ENCODE measurements at places on chromosomes 12 and 14. TPM values are rescaled to one million over a fixed set of nuclear protein-coding genes. Genes with fewer than 3 reads are reported as not detected.

Gene RNASE4
- polyA plus RNA-seq, result 31.3 TPM

Gene EDDM3A
- not detected for polyA plus RNA-seq

Gene SLC10A1
- not detected for polyA plus RNA-seq

Gene CHURC1
- polyA plus RNA-seq, result 55.5 TPM

Gene CEBPE
- polyA plus RNA-seq, result not detected

Gene ZFYVE1
- 5.6 TPM for polyA plus RNA-seq

Gene PROX2
- polyA plus RNA-seq, result not detected

Gene KCNA1
- not detected for polyA plus RNA-seq

Gene OR8S1
- not detected for polyA plus RNA-seq

Gene KRT73
- not detected for polyA plus RNA-seq

Gene DENND5B
- polyA plus RNA-seq, result 9.6 TPM

Gene CISTR
- polyA plus RNA-seq, result 2.8 TPM

GRCh38 chr14:87434011-87434410 is 559.0 kb downstream of the GALC start:
- no peak for DNase-seq

DNA sequence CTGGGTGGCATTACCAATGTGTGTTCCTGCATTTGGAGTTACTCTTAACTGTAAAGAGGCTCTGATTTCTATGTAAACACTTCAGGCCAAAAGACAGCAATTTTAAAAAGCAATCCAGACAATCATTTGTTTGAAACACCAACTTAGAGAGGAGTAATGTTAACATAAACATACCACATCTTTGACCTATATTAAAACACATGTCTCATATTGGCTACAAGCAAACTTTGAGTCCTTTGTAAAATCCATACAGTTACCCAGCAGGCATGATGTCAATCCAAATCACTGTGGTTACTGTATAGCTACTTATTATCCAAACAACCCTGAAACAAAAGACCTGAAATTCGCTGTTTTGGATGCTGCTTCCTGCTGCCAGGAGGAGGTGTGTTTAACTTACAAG is 7.5 kb upstream of the G2E3 start:
- no peak for DNase-seq

GRCh38 chr12:28083840-28084678 is 106.2 kb upstream of the CCDC91 start:
- DNase-seq, result no peak

DNA sequence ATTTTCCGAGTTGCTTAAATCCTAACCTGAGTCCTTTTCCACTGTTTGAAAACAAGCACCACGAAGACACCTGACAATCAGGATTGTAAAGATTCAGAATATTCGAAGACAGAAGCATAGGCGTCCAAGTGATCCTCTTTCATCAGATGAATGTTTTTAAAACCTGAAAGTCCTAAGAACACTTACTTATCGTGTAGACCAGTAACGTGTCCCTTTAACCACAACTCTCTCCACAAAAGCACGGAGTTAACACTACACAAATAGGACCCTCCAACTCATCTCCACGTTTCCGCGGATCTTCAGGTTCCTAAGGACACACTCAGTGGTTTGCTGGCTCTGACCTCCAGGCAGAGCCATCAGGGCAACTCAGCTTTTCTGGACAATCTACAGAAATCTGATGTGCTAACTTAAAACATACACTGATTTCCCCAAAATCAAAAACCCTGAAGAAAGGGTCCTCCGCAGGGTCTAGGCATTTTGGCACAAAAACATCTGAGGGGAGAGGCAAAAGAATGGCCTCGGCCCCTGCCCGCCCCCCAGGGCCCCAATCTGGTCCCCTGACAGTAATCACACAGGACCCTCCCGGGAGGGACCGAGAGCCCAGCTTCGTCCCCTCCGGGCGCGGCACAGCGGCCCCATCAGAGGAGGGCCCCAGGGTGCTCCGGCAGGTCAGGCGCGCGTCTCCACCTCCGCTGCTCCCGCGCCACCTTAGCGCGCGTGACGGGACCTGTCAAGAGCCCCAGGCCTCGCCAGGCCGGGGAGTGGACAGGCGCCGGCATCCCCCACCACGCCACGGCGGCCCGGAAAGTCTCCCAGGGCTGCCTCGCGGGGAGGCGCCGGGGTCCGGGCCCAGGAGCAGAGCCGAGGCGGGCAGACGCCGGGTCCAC is 925 bp downstream of the DICER1 start:
- DNase-seq, result peak; percentile 49

GRCh38 chr12:16369156-16369555 is 21.7 kb downstream of the MGST1 start:
- DNase-seq, result no peak

DNA sequence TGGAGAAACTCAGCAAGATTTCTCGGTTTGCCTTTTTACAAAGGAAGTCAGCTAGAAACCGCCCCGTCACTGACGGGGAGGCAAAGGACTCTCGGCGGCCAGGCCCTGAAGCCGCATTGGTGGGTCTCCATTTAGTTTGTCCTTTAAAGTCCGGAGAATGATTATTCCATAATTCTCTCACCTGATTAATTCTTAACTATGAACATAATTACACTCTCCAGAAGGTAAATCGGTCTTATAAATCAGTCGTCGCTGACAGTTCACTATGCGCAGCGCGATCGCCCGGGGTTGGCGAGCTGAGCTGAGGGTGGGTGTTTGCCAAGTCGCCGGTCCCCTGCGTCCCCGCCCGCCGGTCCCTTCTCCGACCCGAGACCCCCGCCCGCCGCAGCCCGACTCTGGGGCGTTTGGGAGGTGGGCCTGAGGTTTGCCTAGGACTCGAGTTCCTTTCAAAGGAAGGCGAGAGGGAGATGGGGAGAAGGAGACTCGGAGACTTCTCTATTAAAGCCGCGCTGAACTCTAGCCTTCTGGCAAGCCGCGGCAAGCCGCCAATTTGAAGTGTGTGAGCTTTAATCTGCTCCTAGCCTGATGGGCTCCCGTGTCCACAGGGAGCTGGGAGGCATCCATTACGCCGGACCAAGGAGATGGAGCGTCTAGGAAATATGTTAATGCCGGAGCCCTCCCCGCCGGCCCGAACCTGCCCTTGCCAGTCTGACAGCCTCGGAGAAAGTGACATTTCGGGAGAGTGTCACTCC is 392.9 kb downstream of the NOVA1 start:
- peak; percentile 42 for DNase-seq

GRCh38 chr14:22418631-22419030 is 170.4 kb downstream of the DAD1 start:
- DNase-seq, result no peak

GRCh38 chr12:128170181-128170580 is 96.8 kb upstream of the TMEM132C start:
- DNase-seq, result no peak

DNA sequence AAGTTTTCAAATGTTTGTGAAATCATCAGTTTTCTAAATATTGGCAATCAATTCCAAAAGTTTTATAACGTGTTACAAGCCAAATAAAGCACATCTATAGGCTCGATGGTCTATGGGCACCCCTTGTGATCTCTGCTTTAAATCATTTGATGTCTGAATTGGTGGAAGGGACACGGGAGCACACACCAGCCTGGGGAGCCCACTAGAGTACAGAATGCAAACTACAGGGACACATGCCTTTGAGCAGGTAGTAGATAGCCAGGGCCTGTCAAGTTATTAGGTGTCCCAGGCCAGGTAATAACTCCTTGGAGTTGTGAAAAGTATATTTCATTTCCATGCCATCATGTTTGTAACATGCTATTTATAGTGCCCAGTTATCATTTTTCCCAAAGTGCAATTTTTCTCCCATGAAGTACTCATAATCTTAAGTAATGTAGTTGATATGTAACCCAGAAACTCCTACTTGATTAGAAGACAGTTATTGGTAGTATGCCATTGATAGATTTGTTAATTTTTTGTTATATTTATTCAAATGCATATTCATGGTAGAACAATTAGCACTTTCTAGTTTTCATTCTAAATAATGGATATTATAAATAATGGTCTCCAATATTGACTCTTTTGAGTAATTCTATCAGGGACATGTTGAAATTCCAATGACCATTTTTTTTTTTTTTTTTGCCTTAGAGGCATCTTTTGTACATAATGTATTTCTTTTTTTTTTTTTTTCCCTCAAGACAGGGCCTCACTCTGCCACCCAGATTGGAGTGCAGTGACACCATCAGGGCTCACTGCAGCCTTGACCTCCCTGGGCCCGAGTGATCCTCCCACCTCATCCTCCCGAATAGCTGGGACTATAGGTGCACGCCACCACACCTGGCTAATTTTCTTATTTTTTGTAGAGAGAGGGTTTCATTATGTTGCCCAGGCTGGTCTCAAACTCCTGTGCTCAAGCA is 96.9 kb upstream of the FGD4 start:
- no peak for DNase-seq

GRCh38 chr12:28017873-28018255 is 45.3 kb upstream of the PTHLH start:
- no peak for DNase-seq

- DNase-seq, result no peak
Observed at GRCh38 chr12:131137009-131137835, 183.5 kb downstream of the ADGRD1 start.

DNA sequence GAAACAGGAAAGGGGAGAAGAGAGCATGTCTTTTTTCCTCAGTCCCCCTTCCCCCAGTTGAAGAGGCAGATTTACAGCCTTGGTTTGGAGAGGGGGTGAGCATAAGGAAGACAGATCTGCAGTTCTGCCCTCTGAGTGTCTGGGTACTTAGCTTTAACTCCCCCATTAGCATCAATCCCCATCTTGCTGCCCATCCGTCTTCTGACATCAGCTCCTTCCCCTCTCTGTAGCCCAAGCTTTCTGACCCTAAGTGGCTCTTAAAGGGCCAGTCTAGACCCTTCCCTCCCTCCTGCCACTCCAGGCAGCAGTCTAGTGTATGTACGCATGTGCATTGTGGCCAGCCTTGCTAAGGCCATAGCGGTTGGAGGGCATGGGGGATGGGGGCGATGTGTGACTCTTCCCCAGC is 7.3 kb downstream of the GPR84 start:
- DNase-seq, result no peak

DNA sequence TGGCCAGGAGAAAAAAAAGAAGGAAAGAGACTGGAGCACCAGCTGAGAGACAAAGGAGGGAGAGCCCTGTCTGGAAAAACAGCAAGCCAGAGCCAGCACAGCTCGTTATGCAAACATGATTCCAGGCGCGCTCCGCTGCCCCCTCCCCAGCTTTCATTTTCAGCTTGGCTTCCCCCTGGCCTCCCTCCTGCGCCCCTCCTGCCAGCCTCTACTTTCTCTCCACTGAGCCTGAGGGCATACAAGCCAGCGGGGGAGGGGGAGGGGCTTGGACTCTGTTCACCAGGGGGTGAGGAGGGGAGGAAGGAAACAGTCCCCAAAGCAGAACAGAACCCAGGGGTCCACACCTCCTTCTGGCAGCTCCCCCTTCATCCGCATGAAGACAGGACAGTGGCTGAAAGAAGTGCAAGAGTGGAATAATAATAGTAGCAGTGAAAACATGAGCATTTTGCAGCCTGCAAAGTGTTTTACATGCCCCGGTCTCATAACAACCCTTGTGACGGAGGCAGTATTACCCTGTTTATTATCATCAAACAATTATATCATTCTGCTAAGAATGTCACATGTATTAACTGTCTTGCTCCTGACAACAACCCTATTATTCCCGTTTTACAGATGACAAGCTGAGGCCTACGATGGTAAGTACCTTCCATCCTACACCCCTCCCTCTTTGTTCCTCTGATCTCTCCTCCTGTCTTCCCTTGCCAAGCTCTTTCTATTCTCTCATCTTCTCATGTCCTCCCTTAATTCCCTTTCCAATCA is 24.2 kb downstream of the SMUG1 start:
- DNase-seq, result no peak

DNA sequence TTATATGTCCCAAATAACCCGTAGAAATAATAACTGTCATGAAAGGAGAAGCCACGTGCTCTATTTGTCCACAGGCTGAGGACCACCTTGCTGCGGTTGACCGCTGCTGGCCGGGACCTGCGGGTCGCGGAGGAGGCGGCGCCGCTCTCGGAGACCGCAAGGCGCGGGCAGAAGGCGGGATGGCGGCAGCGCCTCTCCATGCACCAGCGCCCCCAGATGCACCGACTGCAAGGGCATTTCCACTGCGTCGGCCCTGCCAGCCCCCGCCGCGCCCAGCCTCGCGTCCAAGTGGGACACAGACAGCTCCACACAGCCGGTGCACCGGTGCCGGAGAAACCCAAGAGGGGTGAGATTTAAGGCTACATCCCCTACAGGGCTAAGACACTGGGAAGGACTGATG is 21.0 kb downstream of the RPGRIP1 start:
- DNase-seq, result peak; percentile 47

DNA sequence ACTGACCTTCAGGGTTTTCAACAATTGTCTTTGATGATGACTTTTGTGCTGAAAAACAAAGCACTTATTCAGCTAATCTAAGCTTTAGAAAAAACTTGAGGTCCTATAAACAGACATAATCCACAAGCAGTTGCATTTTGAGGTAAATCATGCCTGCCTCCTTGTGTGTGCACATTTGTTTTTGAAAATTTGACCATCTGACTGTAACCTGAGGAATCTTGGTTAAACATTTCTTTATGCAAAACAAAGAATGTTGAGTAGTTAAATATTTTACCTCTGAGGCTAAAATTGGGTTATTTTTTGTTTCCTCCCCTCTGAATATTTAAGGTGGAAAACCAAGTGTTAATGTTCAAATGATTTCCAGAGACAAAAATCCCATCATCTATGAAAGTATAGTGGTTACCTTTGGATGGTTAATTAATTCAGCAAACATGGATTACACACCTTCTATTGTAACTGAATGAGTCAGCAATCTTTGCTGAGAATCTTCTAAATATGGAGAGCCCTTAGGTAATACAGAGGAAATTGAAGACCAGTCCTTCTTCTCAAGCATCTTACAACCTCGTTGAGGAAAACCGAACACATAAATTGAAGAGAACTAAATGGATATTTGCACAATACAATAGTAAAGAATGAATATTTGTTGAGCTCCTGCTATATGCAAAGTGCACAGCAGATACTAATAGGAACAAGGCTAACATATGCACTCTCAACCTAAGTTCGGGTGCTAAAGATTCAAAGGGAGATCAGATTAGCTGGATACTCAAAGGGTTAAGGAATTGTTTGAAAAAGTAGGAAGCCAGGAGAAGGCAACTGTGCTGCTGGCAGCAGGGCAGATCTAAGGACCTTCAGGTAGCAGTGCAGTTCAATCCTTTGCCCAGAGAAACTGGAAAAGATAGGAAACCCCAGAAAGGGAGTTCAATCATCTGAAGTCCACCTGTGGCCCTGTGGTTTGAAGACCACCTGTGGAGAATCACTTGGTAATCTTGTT is 115.2 kb downstream of the BMP4 start:
- DNase-seq, result no peak

DNA sequence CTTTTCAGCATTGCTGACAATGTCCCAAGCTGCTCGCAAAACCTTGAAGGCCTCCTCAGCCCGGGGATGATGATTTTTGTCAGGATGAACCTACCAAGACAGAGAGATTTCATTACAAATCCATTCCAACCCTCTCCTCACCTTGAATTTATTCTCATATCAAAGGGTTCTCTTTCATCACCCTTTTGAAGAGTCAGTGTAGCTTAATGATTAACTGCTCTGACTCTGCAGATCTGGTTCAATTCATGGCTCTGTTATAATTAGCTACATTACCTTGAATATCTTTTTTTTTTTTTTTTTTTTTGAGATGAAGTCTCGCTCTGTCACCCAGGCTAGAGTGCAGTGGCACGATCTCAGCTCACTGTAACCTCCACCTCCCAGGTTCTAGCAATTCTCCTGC is 5.6 kb downstream of the ORMDL2 start:
- no peak for DNase-seq
